GF-D8 (cell line): ENCODE measurements at places on chromosomes 1 and 21.

GRCh38 chr1:113012149-113012548, 56.2 kb upstream of the SLC16A1 start:
- DNase-seq, result no peak

GRCh38 chr1:87201768-87202167, 126.9 kb upstream of the LMO4 start:
- DNase-seq, result no peak

GRCh38 chr1:28249013-28249865, 10.1 kb upstream of the SESN2 start:
- peak; percentile 57 for DNase-seq

GRCh38 chr21:43741423-43742096, 22.6 kb downstream of the PDXK start:
- no peak for DNase-seq

- DNase-seq, result peak; percentile 12
Observed at GRCh38 chr1:61612602-61613001, 112.3 kb downstream of the TM2D1 start.

DNA sequence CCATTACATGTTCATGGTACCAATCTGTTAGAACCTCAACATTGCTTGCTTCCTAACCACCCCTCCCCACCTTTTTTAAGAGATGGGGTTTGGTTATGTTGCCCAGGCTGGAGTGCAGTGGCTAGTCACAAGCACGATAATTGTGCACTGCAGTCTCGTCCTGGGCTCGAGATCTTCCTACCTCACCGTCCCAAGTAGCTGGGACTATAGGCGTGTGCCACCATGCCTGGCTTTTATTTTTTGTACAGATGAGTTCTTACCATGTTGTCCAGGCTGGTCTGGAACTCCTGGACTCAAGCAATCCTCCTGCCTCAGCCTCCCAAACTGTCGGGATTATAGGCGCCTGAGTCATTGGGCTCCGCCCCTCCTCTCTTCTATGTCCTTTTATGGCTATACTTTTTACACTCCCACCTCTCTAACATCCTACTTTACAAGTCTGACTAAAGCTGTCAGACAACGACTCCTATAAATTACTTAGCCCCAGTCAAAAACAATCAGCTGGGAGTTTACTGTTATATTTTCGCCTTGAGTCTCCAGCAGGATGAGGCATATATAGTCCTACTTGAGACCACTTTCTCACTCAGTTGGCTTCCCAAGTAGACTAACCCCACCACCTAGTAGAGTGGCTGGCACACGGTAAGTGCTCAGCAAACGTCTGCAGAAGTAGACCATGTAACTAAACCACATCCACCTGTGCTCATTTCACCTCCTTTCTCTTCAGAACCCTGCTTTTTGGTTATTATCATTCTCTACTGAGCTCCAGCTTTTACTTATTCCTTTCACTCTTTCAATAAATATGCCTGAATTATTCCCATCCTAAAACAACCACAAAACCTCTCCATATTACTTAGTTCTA, 13.8 kb downstream of the ENSA start:
- no peak for DNase-seq

- DNase-seq, result no peak
Observed at GRCh38 chr1:44820328-44821239, 12.3 kb downstream of the BTBD19 start.

- DNase-seq, result no peak
Observed at GRCh38 chr1:25198663-25199252, 33.5 kb downstream of the SYF2 start.

GRCh38 chr1:3886106-3886670, 13.9 kb downstream of the C1orf174 start:
- no peak for DNase-seq

DNA sequence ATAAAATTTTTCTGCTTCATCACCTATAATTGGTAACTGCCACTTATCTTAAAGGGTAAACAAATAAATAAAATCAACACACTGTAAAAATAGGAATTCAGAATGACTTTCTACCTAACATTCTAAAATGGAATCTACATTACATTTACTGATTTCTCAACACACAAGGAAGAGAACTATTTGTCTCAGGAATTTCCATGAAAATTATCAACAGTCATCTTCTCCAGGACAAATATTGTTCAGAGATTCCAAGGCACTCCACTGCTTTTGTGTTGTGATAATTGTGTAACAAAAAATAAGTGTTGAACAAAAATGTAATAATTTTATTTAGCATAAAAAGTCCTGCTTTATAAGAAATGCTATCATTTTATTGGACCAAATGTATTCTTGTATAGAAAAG, 7.3 kb downstream of the ODF2L start:
- DNase-seq, result no peak

GRCh38 chr1:167641786-167642500, 11.9 kb downstream of the RCSD1 start:
- no peak for DNase-seq

GRCh38 chr1:8421721-8422120, 103.8 kb downstream of the SLC45A1 start:
- DNase-seq, result no peak

GRCh38 chr21:26653430-26653829, 80.3 kb upstream of the CYYR1 start:
- no peak for DNase-seq
